ENCODE measurements at places on chromosomes 4 and X.

DNA sequence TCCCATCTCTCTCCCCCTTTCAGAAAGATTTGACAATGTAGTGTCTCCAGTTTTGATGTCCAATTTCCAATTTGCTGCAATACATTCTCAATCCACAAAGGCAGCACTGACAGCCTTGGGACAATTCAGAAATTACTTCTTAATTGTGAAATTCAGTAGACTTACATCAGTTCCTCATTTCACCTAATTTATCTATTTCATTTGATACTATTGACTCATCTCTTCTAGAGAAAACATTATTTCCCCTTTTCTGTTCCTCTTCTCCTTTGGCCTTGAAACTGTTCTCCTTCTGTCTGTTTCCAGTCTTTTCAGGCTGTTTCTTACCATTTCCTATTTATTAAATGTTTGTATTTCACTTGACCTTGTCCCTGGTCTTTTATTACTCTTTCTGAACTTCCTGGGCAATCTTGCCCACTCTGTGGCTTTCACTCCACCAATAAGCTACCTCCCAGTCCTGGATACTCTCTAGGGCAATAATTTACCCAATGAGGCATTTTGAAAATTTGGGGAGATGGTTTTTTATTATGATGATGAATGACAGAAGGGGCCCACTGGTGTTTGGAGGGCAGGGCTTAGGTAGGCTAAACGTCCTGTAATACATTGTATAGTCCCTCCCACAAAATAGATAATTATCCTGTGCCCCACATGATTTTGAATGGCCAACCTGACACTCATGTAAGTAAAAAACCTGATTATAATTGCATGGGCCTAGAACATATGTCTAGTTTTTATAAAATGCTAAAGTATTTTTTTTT lies 498.0 kb upstream of the BOD1L1 start:
- DNase-seq = no peak

GRCh38 chr4:183830438-183830985 lies 74.6 kb upstream of the STOX2 start:
- DNase-seq = no peak

GRCh38 chr4:55545641-55546505 lies 836 bp downstream of the CLOCK start:
- DNase-seq = peak; percentile 92

GRCh38 chrX:39576041-39576872 lies 521.5 kb downstream of the BCOR start:
- DNase-seq = peak; percentile 44

DNA sequence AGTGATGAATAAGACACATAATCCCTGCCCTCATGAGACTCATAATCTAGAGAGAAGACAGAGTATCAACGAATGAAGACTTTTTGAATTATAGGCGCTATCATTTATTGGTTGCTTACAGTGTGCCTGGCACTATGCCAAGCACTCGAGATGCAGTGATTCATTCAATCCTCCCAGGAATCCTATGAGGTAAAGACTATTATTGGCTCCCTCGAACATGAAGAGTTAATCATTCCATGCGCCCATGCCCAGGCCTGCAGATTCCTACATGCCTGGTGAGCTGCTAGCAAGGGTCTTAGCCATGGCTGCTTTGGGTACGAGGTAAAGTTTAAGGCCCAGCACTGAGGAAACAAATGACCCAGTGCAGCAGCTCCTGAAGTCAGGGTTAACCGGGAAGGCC lies 47.0 kb downstream of the TEX13B start:
- no peak for DNase-seq

DNA sequence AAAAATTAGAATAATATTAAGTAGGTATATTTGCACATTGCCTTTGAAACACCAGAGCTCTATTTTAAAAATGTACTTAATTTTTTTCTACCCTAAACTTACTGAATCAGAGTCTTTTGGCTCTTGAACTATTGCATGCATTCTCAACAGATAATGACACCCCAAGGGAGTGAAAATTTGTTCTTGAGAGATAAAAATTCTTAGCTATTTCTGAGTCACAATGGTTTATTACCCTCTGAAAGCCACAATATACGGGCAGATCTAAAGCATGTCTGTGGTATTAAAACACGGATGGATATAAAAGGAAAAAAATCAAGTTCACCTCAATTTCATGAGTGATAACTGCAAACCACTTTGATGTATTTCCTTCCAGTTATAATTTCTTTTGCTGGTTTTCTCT lies 636.3 kb upstream of the FTHL17 start:
- no peak for DNase-seq

DNA sequence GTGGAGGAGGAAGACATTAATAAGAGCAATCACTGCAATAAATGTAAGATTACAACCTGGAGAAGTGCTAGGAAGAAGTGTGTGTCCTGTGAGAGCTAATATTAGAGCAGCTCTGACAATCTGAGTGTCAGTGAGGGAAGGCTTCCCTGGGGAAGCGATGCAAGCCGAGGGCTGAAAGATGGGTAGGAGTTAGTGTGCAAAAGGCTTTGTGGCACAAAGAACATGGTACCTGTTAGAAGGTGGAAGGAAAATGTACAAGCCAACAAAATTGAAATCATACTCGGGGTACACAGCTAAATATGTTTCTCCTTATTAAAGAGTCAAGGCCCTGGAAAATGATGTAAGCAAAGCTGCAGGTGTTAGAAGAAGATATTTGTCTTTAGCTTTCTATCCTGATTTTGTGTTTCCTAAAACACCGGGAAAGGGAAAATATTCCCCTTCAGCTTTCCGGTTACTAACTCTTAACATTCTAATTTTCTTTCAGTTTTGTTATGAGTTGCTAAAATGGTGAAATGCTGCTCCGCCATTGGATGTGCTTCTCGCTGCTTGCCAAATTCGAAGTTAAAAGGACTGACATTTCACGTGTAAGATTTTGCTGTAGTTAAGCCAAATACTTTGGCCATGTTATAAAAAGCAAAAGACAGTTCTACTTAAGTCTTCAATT lies 808 bp downstream of the THAP6 start:
- DNase-seq = no peak

- DNase-seq = no peak
Measured at GRCh38 chr4:18419780-18420179, 398.2 kb upstream of the LCORL start.

GRCh38 chr4:47101453-47101852 lies 70.1 kb downstream of the GABRB1 start:
- no peak for DNase-seq

DNA sequence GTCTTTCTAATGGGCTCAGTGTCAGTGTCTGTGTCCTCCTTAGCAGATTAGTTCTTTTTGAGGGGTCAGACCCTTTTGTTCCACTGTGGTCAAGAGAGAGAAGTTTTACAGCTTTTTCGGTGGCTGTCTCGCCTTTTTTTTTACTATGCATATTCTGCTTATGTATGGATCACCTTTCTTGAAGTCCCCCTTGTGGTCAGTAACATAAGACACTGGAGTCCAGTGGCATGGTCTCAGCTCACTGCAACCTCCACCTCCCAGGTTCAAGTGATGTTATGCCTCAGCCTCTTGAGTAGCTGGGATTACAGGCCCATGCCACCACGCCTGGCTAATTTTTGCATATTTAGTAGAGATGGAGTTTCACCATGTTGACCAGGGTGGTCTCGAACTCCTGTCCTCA lies 54.0 kb upstream of the PGRMC2 start:
- DNase-seq = no peak

- DNase-seq = no peak
Measured at GRCh38 chr4:22030881-22031280, 82.3 kb upstream of the KCNIP4 start.

GRCh38 chrX:153780678-153781427 lies at the start of gene SRPK3:
SRPK3 (plus strand) TSS chrX:153781041; CDS start chrX:153781087, 46 bp downstream.
- peak; percentile 54 for DNase-seq

DNA sequence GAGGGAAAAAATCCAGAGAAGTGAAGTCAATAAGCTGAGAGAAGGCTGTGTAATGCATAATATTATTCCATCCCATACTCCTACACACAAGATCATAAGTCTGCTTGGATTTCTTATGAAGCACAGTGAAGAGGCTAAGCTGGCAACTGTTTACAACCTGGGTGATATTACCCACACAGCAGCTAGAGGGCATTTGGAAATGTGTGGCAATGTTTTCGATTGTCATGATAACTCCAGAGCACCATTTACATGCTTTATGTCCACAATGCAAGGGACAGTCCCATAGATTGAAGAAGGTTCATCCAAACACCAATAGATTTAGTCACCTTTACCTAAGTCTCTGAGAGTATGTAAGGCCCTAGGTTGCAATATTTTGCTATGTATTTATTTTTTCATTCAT lies 412.2 kb downstream of the PPP3CA start:
- DNase-seq = no peak

DNA sequence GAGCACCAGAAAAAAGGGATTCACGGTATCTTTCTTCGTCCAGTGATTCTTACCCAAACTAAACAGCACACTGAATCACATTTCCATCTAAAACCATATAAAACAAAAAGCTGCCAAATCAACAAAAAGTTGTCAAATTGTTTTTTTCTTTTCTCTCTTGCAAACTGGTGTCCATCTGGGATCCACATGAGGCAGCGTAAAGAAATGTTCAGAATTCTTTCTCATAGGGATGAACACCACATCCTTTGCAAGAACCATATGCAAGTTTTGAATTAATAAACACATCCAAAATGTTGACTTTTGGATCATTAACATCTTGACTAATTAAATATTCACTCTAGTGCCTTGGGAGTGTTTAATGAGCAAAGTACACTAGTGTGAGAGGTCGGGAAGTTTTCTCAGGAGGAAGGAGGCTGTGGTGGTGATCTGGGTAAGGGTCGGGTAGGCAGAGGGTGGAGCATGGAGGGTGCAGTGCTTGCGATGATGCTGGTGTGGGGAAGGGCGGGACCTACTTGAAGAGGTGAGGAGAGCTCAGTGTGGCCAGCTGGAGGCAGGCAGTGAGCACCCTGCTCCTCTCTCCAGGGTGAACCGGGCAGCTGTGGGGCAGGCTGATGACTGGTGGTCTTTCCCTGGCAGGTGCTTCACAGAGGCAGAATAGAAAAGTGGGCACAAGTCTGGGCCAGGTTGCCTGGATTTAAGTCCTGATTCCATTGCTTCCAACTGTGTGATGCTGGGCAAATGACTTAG lies 72.8 kb downstream of the NSUN7 start:
- no peak for DNase-seq

DNA sequence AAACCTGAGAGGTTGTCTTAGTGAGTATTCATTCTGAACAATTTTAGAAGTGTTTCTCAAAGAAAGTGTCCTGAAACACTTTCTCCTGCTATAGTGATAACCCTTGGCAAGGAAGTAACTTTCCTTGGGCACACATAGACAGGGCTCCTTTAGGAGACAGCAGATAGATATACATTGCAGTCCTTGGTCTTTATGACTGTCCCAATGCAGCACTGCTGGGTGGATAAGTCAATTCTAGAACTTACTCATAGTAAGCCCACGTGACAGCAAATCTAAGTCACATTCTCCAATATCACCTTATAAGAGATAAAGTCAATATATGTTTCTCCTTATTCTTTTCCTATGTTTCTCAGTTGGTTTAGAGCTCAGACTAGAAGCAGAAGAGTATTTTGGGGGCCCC lies 46.7 kb downstream of the GPRASP3 start:
- DNase-seq = no peak

DNA sequence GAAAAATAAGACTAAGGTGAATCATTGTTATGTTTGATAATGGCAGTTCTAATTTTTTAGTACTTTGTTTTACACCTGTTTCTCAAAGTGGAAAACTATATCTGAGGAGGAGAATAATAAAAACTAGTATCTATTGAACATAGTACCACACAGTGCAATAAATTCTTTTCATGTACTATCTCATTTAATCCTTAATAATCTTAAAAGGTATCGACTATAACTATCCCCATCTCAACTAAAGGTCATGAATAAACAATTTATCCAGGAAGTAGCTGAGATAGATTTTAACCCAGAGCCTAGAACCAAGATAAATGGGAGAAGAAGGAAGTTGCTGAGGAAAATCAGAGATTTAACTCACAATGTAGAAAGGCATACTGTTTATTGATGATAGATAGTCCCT lies 2.5 kb downstream of the CHIC2 start:
- no peak for DNase-seq

- DNase-seq = no peak
Measured at GRCh38 chrX:148811236-148811635, 310.8 kb downstream of the AFF2 start.

GRCh38 chrX:134601240-134601765 lies 57.0 kb downstream of the PLAC1 start:
- no peak for DNase-seq

GRCh38 chr4:182973941-182974340 lies 56.8 kb upstream of the DCTD start:
- DNase-seq = no peak

DNA sequence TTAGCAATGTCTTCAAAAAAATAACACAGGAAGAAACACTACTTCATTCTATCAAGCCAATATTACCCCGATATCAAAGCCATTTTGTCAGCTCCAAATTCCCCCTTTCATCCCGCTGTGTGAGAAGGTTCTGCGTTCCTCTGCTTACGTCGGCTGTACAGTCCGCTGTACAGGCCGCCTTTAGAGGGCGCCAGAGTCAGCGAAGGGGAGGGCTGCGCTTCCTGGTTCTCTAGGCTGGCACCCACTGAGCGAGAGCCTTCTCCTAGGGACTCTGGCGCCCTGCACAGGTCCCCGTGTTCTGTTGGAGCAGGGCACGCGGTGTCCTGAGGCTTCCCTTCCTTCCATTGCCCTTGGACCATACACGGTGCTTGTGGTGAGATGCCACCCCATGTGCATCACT lies 25.3 kb upstream of the CT45A1 start:
- no peak for DNase-seq

GRCh38 chr4:52638717-52639116 lies 20.4 kb downstream of the USP46 start:
- DNase-seq = no peak

DNA sequence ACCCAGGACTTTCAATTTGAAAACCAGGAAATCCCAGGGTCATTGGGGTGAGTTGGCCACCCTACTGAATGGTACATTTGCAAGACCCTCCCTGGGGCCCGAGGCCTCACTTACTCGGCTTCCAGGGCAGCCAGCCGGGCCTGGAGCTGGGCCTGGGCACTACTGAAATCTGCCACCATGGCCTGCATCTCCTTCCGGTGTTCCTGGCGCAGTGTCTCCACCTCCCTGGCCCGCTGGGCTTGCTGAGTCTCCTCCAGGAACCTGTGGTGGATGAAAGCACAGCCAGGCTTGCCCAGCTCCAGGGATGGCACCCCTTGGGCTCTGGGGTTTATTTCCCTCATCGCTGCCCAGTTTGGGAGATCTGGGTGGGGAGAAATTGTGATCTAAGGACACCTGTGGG lies 24.7 kb downstream of the MED28 start:
- no peak for DNase-seq

GRCh38 chr4:139656614-139657486 lies 8.8 kb upstream of the MGST2 start:
- DNase-seq = peak; percentile 52

DNA sequence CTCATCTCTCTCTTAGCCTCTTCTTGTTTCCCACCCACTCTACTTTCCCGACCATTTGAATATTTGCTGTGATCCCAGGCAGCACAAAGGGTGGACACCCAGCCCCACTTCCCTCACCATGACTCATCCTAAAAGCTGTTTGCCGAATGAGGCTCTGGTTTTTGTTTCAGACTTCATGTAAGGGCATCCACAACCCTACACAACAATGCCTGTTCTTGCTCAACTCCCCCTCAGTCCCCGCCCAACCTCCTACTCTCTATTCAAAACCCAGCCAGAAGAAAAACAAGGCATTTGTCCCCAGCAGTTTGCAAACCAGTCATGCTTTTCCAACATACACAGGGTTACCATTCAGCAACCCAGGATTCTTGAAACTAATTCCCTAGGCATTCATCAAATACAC lies 516.5 kb upstream of the CNKSR2 start:
- no peak for DNase-seq

Data from right forelimb (tissue), 1 donor.